NB4 (cell line): ENCODE measurements at places on chromosomes 16 and 17.

GRCh38 chr17:49866019-49866380 is 18.1 kb upstream of the TAC4 start:
- no peak for DNase-seq

GRCh38 chr17:62067165-62068145 is 2.4 kb upstream of the MED13 start:
- DNase-seq = no peak

DNA sequence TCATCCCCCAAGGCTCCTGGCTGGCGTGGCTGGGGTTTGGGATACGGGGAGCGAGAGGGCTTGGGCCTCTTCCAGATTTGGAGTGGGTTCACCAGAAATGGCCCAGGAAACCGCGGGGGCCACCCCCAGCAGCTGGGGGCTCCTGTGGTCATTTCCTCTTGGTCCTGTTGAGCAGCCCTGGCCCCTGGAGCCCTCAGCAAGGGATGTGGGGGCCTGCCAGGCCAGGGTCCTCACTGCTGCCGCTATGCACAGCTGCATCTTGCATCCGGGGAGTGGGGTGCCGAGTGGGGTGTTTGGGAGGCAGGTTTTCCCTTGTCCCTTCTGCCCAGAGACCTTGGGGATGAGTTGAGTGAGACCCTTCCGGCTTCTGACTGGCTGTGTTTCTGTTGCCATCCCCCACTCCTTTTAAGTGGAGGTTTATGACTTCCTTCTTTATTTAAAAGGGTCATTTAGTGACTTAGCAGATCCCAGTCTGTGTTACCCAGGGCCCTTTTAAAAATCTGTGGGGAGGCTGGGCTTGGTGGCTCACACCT is 319.8 kb downstream of the SEC14L1 start:
- DNase-seq = peak; percentile 86

DNA sequence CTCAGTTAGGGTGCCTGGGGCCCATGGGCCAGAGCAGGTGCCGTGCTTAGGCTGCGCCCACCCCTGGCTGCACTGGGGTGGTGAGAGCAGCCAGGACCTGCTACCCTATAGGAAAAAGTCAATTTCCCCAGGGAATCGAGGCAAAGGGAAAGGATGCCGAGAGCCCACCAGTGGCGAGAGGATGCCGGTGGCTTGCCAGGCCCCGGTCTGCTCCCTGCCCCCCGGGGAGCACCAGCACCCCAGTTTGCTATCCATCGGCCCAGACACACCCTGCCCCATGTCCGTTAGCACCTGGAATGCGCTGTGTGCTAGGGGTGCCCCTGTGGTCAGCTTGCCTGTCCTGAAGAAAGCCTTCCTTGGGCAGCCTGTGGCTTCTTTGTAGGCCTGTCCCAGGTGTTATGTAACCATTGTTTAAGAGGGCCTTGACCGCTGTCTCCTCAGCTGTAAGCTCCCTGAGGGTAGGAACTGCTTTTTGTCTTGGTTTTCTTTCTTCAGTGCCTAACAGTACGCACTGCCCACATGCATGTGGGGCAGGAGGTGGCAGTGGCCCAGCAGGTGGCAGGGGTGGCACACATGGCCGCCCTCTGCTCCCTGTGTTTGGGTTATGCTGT is 40.8 kb downstream of the NT5M start:
- no peak for DNase-seq

GRCh38 chr17:45030733-45031132 is 20.7 kb downstream of the DCAKD start:
- DNase-seq = no peak

DNA sequence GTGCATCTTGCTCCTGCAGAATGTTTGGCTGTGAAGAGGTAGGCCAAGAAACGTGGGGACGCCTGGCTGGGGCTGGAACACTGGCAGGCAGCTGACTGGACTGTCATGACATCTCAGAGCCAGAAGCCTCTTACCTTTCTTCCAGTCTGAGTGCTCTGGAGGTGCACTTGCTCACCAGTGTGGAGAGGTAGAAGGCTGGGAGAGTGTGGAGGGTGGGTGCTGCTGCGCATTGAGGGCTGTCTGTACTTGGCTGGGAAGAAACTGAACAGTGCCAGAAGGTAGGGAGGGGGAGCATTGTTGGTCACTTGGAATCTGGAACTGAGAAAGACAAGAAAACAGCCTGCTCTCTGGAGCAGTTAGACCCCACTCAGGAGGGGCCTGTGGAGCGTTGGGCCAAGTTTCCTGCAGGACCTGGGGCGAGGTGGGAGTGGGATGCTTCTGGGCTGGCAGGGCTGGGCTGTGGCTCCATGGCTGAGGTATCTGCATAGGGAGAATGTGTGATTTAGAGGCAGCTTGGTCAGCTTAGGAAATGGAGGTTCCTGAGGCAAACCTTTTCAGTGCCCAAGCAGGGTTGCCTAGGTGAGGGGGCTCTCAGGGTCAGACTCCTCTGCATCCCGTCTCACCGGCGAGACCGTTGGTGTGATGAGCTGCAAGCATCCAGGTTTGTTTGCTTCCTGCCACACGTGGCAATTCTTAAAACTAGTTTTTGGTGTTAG is 55.1 kb downstream of the KSR1 start:
- DNase-seq = no peak

DNA sequence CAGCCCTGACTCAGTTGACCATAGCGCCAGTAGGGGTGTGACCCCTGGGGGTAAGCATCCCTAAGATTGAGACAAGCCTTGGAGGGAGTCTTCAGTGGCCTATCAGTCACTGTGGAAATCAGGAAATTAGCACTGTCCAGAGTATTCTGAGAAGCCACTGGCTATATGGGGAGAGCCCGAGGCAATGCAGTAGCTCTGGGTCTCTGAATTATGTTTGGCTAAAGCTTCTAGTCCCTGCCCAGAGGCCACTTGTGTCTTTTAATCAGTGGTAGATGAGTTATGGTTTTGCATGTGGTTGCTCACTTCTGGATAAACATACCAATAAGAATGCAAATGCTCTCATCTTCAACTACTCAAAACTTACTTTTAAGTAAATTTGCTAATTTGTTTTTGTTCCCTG is 100.6 kb upstream of the TOX3 start:
- no peak for DNase-seq

GRCh38 chr17:78920528-78920927 is 4.7 kb downstream of the TIMP2 start:
- no peak for DNase-seq

DNA sequence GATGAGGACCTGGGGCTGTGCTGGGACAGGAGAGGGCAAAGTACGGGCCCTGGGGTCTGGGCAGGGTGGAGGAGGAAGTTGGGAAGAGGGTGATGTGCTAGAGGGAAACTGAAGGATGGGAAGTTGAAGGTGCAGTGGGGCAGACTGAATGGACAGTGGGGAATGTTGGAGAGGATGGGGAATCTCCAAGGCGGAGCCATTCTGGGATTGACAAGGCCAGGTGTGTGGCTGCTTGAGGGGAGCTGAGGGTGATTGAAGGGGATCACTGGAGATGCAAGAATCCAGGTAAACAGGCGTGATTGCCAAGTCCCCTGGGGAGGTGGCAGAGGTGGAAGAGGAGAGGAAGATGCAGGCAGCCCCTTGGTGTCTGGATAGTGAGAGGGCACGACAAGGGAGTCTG is 8.5 kb upstream of the HSD3B7 start:
- DNase-seq = no peak

DNA sequence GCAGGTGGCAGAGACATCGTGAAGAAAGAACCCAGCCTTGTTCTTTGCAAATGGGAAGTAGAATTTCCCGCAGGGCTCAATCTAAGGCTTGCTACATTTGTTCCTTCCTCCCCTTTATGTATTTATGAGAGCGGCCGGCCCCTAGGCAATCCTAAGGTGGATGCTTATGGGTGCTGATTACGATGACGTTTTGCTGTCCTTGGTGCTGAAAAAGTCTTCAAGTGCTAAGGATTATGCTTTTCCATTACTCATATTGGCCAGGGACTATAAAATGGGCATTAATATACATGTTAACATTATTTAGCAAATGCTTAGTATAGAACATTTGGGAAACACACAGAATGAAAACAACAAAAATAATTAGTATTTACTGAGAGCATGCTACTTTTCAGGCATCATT is 313.3 kb upstream of the XYLT1 start:
- peak; percentile 62 for DNase-seq

GRCh38 chr16:58428621-58429542 is 36.6 kb downstream of the GINS3 start:
- DNase-seq = no peak

GRCh38 chr17:41329279-41329948 is 13.9 kb upstream of the KRTAP17-1 start:
- peak; percentile 41 for DNase-seq

- DNase-seq = peak; percentile 74
These were observed 2.3 kb downstream of the DLG4 start for GRCh38 chr17:7217113-7217987.

- DNase-seq = no peak
These were observed 265.2 kb downstream of the XYLT1 start for GRCh38 chr16:17205279-17206211.

DNA sequence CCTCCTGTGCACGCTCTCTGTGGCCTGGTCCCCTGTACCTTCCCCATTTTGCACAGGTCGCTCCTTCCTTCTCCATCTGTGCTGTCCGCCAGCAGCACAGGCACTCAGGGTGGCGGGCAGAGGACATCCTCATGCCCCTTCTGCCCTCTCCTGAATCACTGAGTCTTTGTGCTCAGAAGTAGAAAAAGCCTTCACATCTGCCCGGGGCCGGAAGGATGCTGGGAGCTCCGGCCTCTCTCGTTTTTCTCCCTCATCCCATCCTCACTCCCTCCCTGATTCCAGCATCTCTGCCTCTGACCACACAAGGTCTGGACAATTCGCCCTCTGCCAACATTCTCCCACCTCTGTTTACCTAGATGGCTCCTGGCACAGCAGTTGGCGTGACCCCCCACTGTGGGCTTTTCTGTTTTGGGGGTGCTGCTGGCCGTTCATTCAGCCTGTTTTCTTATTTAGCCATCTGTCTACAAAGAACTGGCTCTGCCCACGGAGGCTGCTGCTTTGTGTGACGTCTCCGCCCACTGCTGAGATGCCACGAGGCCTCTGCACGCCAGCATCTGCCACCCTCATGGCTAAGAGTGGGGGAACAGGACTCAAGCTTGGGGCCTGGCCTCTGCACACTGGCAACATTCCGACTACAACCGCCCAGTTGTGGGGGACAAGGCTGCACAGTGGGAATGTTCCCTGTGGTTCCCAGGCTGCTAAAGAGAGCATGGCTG is 36.7 kb downstream of the SEC14L5 start:
- DNase-seq = no peak

- DNase-seq = no peak
These were observed 23.4 kb upstream of the SSTR2 start for GRCh38 chr17:73141411-73141810.

DNA sequence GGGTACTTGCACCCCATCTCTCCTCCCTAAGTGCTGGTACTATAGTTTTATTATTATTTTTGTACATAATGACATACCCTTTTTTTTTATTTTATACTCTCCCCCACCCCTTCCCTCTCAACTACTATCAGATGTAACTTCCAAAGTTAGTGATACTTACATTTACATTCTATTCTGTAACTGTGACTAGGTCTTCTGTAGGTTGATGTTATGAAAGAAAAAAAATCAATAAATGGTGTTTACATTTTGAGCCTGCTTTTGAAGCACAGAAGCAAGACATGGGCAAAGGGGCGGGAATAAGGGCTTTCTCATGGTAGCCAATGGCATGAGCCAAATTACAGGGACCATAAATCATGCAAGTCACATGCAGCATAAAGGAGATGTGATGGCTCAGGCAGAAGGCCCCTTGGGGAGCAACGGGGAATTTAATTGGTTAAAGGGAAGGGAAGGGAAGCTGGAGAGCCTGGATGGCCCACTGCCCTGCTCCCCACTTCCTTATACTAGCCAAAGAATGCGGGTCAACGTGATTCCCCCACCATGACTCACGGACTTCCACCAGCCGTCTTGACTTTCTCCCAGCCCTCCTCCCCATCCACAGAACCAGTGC is 2.4 kb upstream of the ACSF2 start:
- peak; percentile 56 for DNase-seq

GRCh38 chr17:76734080-76734840 is 2.9 kb downstream of the SRSF2 start:
- peak; percentile 74 for DNase-seq

DNA sequence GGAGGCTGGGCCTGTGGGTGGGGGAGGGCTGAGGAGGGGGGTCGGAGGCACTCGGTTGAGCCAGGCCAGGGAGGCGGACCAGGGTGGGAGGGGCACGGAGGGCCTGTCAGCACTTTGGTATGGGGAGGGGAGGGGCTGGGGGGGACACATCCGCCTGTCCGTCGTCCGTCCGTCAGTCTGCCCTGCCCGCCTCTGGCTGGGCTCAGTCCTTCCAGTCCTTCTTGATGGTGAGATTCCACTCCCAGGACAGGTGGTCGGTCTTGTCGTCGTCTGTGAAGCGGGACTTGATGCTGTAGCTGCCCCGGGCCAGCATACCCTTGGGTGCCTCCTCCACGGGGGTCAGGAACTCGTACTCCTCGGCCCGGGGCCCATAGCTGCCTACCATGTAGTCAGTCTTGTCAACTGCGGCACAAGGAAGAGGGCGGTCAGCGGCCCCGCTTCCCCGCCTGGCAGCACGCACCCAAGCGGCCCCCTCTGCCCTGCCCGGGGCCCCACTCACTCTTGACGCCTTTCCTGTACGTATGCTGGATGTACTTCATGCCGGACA is 2.4 kb downstream of the ARHGDIA start:
- DNase-seq = peak; percentile 37

- peak; percentile 60 for DNase-seq
These were observed 3.4 kb downstream of the ALDOA start for GRCh38 chr16:30068750-30069610.

DNA sequence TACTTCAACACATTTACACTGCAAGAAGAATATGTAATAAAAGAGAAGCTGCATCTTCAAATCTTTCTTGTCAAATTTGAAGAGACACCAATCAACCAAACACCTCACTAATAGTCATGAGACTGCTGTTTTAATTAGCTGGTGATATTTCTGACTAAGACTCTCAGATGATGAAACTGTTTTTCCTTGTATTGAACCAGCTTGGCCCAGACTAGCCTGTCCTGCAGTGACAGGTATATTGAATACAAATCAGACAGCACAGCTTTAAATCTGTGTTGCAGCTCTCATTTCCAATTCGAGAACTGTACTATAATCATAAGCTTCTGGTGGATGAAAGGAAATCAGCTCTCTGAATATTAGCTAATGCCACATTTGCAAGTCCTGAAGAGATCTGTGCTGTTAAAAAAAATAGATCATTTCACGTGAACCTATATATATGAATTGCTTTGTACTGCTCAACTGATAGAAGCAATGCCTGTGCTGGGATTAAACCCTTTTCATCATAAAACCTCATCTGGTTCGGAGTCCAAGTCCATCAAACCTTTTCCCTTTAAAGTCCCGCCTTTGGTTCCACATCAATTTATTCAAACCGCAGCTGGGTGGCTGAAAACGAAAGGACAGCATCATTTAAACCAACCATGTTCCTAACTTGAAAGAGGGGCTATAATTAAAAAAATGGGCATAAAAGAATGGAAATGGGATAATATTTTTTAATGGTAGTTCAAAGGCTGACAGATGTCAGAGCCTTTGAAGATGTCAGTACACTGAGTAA is 306.2 kb downstream of the CEP112 start:
- no peak for DNase-seq
